ENCODE measurements at places on chromosomes 5 and 9. TPM values are rescaled to one million over a fixed set of nuclear protein-coding genes. Genes with fewer than 3 reads are reported as not detected.

Gene FOXD4
- not detected for total RNA-seq

- peaks cover 11% of the 10 kb centered on the region for H3K27me3 ChIP-seq
- DNase-seq: no peak
- H3K4me3 ChIP-seq: no peak overlapping the region
- peaks cover 2% of the 10 kb centered on the region for H3K36me3 ChIP-seq
Observed at GRCh38 chr9:87898151-87898550, 15.5 kb downstream of the SPATA31E1 start.

GRCh38 chr5:127951791-127952190, 131.8 kb upstream of the SLC12A2 start:
- DNase-seq: no peak
- H3K27ac ChIP-seq: no peak overlapping the region
- peaks cover 13% of the 10 kb centered on the region for H3K36me3 ChIP-seq

- peaks cover 18% of the 10 kb centered on the region for H3K4me1 ChIP-seq
- peak overlapping the region; percentile 26 for H3K4me3 ChIP-seq
- peaks cover 16% of the 10 kb centered on the region for H3K36me3 ChIP-seq
- no peak overlapping the region for H3K27ac ChIP-seq
- H3K27me3 ChIP-seq: peaks cover 2% of the 10 kb centered on the region
- no peak for DNase-seq
Observed at GRCh38 chr9:86355814-86356213, 1.6 kb upstream of the TUT7 start.

Gene OCLN
- 0.56 TPM for total RNA-seq

Gene CTSL
- total RNA-seq: 0.58 TPM

DNA sequence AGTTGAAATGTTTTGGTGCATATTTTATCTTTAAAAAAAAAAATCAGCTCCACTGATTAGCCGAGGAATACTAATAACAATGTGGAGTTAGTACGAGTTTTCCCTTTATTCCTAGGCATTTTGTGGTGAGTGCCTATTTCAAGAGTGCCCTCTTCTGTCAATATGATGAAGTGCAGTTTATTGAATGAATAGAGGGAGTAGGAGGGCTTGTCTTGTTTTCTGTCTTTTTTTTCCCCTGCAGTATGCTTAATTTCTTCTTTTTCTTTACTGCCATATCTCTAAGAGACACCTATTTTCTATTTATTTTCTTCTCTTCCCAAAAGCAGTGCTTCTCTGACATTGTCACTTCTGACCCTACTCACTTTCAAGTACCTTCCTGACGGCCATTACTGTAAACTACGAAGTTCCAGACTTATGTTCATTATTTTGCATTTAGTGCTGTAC, 169.6 kb upstream of the PITX1 start:
- H3K4me3 ChIP-seq: no peak overlapping the region
- no peak for DNase-seq
- peaks cover 31% of the 10 kb centered on the region for H3K27me3 ChIP-seq
- H3K36me3 ChIP-seq: peaks cover 7% of the 10 kb centered on the region
- H3K4me1 ChIP-seq: no peaks in the 10 kb centered on the region

Gene DNAJB5
- 16.4 TPM for total RNA-seq

GRCh38 chr9:92324889-92325268, 271 bp downstream of the NOL8 start:
- H3K4me1 ChIP-seq: peaks cover 34% of the 10 kb centered on the region
- peak overlapping the region; percentile 98 for H3K27ac ChIP-seq
- H3K27me3 ChIP-seq: no peaks in the 10 kb centered on the region

Gene PPP2R2B
- 0.56 TPM for total RNA-seq

GRCh38 chr5:61625137-61625561, 293.1 kb downstream of the ZSWIM6 start:
- peaks cover 42% of the 10 kb centered on the region for H3K27me3 ChIP-seq
- H3K36me3 ChIP-seq: no peaks in the 10 kb centered on the region
- H3K4me1 ChIP-seq: peaks cover 10% of the 10 kb centered on the region
- H3K4me3 ChIP-seq: peak overlapping the region; percentile 41
- no peak for DNase-seq

DNA sequence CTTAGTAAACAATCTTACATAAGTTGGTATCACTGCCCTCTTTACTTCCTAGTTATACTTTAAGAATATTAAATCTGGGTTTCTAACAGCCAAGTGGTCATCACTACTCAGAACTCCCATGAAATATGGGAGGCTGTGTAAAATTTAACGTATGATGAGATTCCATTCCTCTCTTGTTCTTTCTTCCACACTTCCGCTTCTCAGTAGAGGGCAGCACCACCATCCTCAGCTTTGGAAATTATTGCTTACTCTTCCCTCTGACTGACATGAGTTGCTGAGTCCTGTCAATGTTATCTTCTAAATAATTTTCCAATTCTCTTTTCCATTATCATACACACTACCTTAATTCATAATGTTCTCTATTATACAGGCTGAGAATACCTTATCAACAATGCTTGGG, 194.0 kb downstream of the RFX3 start:
- H3K4me1 ChIP-seq: peaks cover 2% of the 10 kb centered on the region
- no peaks in the 10 kb centered on the region for H3K27me3 ChIP-seq
- DNase-seq: peak; percentile 24
- peaks cover 6% of the 10 kb centered on the region for H3K36me3 ChIP-seq
- no peak overlapping the region for H3K4me3 ChIP-seq
